ENCODE measurements at places on chromosomes 1 and 21.
A peak's percentile ranks its signal among the peaks of the same experiment; 100 is the strongest.

- H3K4me3 ChIP-seq: no peak overlapping the region
- DNase-seq: no peak
- H3K27ac ChIP-seq: no peak overlapping the region
These were observed 62.5 kb upstream of the DNAH14 start for GRCh38 chr1:224866940-224867339.

DNA sequence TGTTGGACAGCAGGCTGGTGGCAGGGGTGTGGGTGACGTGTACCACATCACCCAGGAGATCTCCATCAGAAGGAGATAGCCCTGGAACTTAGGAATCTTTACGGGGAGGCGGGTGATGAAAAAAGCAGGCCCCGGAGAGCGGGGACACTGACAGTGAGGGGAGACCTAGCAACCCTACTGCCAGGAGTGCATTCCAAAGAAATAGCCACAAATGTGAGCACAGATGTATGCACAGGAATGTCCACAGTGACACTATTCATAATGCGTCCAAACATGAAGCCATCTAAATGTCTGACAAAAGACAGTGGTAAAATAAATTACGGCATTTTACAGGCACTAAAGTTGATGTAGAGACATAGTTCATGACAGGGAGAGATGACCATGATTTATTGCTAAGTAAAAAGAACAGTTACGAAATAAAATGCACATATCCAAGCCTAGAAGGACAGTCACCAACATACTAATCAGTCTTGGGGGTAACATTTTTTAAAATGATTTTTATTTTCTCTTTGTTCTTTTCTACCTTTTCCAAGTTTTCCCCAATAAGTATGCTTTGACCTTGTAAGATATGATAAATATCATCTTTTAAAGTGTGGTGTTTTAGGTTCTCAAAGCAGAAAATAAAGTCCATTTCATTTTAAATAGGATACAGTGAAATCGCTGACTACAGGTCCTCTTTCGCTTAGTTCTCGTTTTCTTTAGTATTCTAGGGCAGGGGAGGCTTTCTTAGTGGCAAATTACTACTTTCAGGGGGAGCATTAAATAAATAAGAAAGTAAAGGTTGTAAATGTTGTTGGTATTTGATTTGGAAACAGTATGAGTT, 21.3 kb downstream of the CD247 start:
- peaks cover 6% of the 10 kb centered on the region for H3K36me3 ChIP-seq
- peaks cover 91% of the 10 kb centered on the region for H3K4me1 ChIP-seq
- no peak for DNase-seq
- H3K27ac ChIP-seq: peak overlapping the region; percentile 97

DNA sequence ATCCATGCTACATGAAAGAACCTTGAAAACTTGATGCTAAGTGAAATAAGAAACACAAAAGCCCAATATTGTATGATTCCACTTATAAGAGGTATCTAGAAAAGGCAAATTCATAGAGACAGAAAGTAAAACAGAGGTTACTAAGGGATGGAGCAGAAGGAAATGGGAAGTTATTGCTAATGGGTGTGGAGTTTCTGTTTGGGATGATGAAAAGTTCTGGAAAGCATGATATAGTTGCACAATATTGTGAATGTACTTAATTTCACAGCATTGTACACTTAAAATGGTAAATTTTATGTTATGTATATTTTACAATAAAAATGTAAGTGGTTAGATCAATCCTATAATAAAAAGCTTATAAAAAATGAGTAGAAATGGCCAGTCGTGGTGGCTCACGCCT, 1.6 kb upstream of the NECAP2 start:
- no peak for DNase-seq
- H3K27me3 ChIP-seq: peaks cover under 1% of the 10 kb centered on the region
- H3K4me3 ChIP-seq: no peak overlapping the region

GRCh38 chr1:42793824-42794223, 9.0 kb downstream of the TMEM269 start:
- no peaks in the 10 kb centered on the region for H3K4me1 ChIP-seq
- no peak overlapping the region for H3K27ac ChIP-seq
- H3K27me3 ChIP-seq: no peaks in the 10 kb centered on the region
